ENCODE measurements at places on chromosomes 7 and 10.

DNA sequence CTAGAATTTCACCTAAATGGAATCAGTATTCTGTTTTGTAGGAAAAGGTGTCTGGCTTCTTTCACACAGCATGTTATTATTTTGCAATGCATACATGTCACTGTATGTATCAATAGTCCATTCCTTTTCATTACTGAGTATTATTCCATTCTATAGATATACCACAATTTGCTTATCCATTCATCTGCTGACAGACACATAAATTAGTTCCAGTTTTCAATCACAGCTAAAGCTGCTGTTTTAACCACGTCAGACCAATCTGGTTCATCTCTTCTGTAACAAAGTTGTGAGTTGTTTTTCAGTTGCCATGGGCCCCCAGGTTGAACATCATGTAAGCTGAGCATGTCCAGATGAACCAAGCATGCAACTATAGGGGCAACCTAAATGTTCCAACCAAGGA, 282.1 kb upstream of the MKLN1 start:
- DNase-seq = no peak

DNA sequence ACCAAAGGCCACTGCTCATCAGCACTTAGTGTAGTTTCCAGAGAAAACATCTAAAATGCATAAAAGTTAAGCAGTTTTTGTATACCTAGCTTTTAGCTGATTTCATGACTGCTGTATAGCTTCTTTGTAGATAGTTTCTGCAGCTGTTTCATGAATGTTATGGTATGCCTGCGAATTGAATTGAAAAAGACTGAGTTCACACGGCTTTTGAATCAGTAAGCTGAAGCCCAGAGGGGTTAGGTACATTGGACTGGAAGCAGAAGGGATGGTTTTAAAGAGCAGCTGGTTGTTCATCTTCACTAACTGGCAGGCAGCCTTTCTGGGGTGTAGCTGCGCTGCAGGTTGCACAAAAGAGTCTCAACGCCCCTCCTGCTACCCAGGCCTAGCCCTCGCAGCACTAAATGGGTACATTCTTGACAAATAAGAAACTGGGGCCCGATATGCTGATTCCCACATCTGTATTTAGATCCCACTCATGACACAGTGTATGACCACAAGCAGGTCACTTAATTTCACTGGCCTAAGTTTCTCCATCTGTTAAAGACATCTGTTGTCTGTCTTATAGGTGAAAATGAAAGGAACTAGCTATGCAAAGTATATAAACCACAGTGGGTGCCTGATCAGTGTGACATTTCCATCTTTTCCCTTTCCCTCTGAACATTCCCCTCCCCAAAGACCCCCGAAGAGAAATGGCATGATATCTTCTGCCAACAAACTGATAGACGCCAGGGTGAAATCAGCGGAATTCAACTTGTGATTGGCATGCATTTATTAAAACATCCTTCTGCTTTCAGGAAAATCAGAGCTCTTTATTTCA, 85.9 kb upstream of the AGBL3 start:
- DNase-seq = no peak

DNA sequence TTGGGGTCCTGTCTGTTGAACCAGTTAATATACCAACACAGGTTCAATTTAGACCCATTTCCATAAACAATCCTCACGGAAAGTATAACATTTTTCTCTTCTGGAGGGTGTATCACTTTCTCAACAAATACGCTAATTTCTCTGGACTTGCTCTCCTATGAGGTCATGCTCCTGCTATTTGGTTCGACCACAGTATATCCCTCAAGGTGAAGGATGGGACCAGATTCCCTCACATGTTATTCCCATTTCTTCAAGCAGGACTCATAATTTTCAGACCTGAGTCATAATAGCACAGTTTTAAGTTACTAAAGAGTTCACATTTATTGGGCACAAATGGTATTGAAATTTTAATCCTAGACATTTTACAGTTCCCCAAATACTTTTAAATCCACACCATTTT, 57.2 kb downstream of the ADAM12 start:
- DNase-seq = no peak

DNA sequence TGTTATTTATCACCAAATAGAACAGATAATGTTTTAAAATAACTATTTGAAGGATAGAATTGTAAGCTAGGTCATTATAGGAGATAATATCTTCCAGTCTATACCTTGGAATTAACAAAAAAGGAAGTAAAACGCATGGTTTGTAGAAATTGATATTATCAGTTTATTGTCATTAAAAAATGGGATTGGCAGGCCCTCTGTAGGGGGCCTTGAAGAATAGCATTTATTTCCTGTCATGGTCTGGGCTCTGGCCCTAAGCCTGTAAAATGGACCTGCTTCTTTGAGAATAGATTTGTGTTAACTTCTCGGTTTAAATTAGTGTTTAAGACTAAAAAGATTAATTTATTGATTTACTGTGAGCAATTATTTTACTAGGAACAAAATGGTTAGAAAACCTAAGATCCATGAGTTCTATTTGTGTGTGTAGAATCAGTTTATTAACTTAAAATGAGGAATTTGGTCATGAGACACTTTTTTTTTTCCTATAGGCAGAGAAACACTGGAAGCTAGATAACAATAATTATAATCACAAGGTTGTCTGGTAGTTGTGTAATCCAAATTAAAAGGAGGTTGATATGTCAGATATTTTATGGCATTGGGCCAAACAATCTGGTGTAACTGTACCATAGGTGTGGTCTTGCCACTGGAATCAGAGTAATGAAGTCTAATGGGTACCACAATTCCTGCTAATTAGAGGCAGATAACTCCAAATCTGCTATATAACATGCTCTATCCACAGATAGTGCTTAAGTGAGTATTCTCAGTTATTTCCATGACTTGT, 197.4 kb upstream of the FOXP2 start:
- DNase-seq = no peak

GRCh38 chr7:54397836-54398612, 144.2 kb upstream of the VSTM2A start:
- DNase-seq = no peak

GRCh38 chr7:73382934-73383503, 50.6 kb upstream of the FZD9 start:
- no peak for DNase-seq

DNA sequence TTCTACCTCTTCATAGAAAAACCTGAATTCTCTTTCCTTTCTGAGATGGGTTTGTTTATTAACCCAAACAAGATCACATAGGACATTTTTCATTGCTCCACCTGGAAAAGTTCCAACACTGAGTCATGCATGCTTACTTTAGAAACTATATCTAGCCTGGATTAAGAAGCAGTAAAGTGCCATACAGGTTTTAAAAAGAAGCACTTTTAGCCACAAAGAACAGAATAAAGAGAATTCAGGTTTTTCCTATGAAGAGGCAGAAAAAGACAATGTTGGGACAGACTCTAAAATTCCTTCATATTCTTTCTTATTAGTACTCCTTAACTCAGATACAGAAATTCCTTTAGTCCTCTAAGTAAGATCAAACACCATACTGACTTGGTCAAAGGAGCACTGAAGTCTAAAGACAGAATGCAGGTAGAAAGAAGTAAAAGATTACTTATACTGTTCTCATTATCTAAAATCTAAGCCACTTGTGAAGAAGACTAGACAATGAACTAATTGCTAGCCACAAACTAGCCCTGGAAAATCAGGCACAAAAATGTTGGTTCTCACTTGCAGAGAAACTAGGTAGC, 241.3 kb downstream of the ANK3 start:
- DNase-seq = no peak

- DNase-seq = no peak
Observed at GRCh38 chr7:129607471-129608120, 3.9 kb upstream of the NRF1 start.

GRCh38 chr7:143188994-143189393, 5.8 kb downstream of the TAS2R39 start:
- DNase-seq = no peak

GRCh38 chr7:128454808-128455542, 703 bp upstream of the HILPDA start:
- no peak for DNase-seq

DNA sequence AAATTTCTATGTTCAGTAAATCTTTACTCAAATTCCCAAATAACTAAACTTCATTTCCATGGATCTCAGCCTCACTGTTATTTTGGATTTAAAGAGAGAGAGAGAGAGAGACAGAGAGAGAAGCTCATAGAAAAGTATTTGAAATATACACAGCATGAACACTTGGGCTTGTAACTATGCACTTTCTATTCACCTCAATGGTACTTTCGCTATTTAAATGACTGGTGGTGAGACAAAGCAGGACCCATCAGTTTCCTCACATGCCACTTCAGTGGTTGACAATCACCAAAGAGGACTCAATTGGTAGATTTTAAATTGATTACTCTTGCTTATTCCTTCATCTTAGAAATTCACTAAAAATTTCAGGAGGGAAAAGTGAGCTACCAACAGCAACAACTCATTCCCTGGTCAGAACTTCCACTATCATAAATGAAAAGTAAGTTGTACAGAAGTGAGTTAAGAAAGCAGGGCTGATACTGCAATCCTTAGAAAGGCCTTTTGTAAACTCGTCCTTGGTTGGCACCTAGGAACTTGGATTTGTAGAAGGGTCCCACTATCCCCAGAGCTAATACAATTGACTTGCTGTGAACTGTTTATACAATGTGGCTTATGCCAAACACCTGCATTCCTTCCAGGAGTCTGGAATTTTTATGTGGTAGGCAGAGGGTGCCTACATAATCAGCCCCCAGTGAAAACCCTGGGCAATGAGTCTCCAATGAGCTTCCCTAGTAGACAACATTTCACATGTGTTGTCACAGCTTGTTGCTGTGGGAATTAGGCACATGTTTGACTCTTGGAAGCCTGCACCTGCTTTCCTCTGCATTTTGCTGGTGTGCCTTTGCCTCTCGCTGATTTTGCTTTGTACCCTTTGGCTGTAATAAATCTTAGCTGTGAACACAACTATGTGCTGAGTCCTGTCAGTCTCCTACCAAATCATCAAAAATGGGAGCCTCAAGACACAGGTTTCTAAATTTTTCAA, 10.8 kb downstream of the ERLIN1 start:
- DNase-seq = no peak

DNA sequence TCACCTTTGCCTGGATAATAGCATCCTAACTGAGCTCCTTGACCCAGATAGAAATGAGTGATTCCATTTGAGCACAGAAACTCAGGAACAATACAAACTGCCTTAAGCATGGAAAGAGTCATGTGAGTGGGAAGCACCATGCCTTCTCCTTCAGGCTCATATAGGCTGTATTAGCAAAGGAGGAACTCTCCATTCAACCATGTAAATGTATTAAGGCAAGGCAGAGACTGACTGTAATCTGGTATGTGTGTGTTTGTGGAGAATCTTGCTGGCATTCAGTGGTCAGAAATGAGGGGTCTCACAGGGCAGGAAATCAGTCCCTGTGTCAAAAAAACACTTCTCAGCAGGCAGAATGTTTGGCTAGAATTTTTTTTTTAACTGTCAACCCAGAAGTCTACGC, 40.2 kb downstream of the COA1 start:
- DNase-seq = no peak

GRCh38 chr10:68423522-68423921, 16.4 kb upstream of the RUFY2 start:
- DNase-seq = no peak

DNA sequence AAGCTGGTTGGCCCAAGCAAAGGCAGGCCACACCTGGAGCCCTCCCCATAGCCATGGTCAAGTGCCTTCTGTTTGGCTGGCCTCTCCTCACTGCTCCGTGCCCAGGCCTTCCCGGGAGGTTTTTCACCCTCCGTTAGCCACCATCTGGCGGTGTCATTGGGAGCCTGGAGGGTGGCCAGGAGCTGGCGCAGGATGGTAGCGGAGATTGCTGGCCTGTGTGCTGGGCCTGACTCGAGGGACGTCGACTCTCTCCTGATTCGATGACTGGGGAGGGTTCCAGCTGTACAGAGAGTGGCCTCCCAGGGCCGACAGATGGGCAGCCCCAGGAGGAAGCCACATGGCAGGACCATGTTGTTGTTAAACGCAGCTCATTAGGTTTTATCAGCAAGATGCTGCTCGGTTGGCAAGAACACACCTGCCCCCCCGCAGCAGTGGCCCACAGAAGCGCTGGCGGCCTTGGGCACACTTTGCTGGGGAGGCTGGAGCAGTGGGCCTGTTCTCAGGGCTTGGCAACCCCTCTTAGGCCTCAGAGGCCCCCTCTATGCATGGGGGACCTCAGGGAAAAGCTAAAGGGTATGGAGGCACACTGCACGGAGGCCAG, 64.0 kb upstream of the CACUL1 start:
- peak; percentile 4 for DNase-seq

- DNase-seq = no peak
Observed at GRCh38 chr10:119625570-119626280, 25.5 kb upstream of the BAG3 start.

DNA sequence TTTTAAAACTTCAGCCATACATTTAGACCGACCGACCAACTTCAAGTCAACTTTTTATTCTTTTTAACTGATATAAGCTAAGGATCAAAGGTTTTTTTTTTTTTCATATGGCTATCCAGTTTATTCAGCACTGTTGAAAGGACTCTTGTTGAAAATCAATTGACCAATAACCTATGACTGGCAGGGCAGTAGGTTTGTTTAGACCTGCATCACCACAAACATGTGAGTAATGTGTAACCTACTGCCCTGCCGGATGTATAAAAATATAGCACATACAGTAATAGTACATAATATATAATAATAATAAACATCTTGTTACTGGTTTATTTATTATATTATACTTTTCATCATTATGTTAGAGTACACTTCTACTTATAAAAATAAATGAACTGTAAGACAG, 434.6 kb upstream of the SEMA3A start:
- DNase-seq = no peak

DNA sequence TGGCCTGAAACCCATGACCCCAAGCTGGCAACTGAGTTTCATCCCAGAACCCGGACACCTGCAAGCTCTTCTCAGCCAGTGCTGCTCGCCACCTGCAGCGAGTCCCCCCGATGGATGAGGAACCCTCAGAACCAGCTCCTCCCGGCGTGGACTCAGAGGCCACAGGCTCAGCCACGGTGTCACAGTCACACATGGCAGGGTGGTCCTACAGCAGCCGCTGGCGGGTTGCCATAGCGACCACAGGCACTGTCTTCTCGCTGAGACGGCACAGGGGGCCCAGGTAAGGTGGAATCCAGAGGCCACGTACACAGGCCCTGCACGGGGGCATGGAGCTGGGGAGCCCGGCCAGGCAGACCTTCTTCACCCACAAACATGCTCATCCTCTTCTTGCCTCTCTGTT, 53.4 kb downstream of the DPYSL4 start:
- DNase-seq = no peak

DNA sequence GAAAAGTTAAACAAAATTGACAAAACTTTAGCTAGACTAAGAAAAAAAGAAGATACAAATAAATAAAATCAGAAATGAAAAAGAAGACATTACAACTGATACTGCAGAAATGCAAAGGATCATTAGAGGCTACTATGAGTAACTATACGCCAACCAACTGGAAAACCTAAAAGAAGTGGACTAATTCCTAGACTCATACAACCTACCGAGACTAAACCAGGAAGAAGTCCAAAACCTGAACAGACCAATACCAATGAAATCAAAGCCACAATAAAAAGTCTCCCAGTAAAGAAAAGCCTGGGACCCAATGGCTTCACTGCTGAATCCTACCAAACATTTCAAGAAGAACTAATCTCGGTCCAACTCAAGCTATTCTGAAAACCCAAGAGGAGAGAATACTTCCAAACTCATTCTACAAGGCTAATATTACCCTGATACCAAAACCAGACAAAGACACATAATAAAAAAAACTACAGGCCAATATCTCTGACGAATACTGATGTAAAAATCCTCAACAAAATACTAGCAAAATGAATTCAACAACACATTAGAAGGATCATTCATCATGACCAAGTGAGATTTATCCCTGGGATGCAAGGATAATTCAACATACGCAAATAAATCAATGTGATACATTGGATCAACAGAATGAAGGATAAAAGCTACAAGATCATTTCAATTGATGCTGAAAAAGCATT, 20.3 kb downstream of the ELAPOR2 start:
- DNase-seq = no peak

- DNase-seq = no peak
Observed at GRCh38 chr10:52146766-52147165, 167.3 kb upstream of the DKK1 start.

All from midbrain (tissue), 1 donor.